ENCODE measurements at places on chromosomes 6 and 20. TPM values are rescaled to one million over a fixed set of nuclear protein-coding genes. Genes with fewer than 3 reads are reported as not detected.

The HLA-DQA2 gene
- 1.0 TPM for total RNA-seq

The MRPS18A gene
- 44.8 TPM for total RNA-seq

DNA sequence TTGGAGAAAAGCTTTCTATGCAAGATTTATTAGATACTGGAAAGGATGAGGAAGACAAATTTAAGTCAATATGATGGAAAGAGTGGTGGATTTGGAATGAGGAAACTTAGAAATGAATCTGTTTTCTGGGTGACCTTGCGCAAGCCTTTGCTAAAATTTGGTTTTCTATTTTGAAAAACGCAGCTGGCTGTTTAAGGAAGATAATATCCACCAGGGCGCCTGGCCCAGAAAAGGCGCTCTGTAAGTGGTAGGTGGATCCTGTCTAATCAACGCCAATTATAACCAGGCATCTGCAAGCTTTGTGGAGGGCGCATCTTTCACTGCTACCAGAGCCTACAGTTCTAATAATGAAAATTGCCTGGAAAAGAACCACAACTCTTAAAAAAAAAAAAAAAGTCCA, 398 bp upstream of the SPATS1 start:
- no peak for DNase-seq

GRCh38 chr6:32149092-32149755, 2.5 kb downstream of the PRRT1 start:
- no peak for DNase-seq

GRCh38 chr20:58261660-58262059, 33.2 kb upstream of the ANKRD60 start:
- DNase-seq, result no peak

- DNase-seq, result no peak
Measured at GRCh38 chr6:164856138-164856537, 453.3 kb downstream of the C6orf118 start.

GRCh38 chr20:6040958-6041807, 12.7 kb downstream of the LRRN4 start:
- DNase-seq, result no peak

DNA sequence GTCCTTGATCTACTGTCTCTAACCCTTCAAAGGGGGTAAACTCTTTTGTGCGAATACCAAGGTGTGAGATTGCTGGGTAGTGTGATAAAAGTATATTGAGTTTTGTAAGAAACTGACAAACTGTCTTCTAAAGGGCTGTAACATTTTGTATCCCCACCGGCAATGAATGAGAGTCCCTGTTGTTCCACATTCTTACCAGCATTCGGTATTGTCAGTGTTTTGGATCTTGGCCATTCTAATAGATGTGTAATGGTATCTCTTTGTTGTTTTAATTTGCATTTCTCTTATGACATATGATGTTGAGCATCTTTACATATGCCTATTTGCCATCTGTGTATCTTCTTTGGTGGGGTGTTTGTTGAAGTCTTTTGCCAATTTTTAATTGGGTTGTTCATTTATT, 1090.7 kb downstream of the KIF16B start:
- no peak for DNase-seq

Measured in activated T-helper 2 cell treated with anti-CD3 and anti-CD28 coated beads, Interferon-gamma antibody, Interleukin-2, Interleukin-4, amounts not matched to agents 10 μg/mL and 5 μg/mL and 100 μg/mL, durations not matched to agents 14 hours and 24 hours and 36 hours (primary cell).